ENCODE measurements at places on chromosomes 5 and 9. TPM values are rescaled to one million over a fixed set of nuclear protein-coding genes. Genes with fewer than 3 reads are reported as not detected.

DNA sequence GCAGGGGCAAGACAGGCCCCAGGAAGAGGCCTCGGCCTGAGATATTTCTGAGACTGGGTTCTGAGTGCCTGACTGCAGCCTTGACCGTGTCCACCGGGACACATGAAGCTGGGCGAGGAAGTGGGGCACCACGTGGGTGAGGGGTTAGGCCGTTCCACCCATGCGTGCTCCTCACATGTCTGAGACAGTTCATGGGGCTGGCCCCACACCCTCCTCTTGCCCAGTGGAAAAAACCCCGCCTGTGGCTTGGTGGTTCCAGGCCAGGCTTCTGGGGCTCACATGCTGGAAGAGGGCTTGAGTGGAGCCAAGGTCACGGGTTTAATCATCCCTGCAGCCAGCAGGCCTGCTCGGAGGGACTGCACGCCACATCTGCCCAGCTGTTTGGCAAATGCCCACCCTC is 11.4 kb downstream of the HMCN2 start:
- no peaks in the 10 kb centered on the region for H3K4me1 ChIP-seq
- H3K4me3 ChIP-seq, result no peak overlapping the region
- H3K27me3 ChIP-seq, result peaks cover 48% of the 10 kb centered on the region
- DNase-seq, result no peak
- no peaks in the 10 kb centered on the region for H3K36me3 ChIP-seq

DNA sequence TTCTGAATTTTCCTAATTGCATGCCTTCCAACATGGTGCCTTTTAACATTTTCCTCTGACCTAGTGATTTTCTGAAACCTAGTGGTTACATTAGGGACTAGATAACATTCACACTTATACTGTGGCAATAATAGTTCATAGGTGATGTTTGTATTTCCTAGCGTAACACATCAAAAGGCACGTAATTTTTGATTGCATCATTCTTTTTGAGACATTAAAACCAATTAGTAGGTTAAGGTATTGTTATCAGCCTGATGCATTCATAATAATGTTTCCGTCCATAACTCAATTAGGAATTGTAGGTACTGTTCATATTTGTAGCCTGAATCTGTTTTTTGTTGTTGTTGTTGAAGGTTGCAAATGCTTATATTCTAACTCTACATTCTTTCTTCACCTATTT is 192.4 kb downstream of the ANXA1 start:
- H3K27ac ChIP-seq, result no peak overlapping the region
- H3K27me3 ChIP-seq, result no peaks in the 10 kb centered on the region
- no peak overlapping the region for H3K4me3 ChIP-seq
- no peaks in the 10 kb centered on the region for H3K4me1 ChIP-seq
- DNase-seq, result no peak

GRCh38 chr5:179610109-179610902 is 13.2 kb downstream of the HNRNPH1 start:
- peaks cover 32% of the 10 kb centered on the region for H3K4me1 ChIP-seq
- H3K36me3 ChIP-seq, result peaks cover 88% of the 10 kb centered on the region
- no peaks in the 10 kb centered on the region for H3K27me3 ChIP-seq
- DNase-seq, result no peak

- no peaks in the 10 kb centered on the region for H3K4me1 ChIP-seq
- no peak overlapping the region for H3K27ac ChIP-seq
- peaks cover 23% of the 10 kb centered on the region for H3K27me3 ChIP-seq
Measured at GRCh38 chr5:116576053-116576713, 1.6 kb upstream of the SEMA6A start.

- no peaks in the 10 kb centered on the region for H3K27me3 ChIP-seq
- DNase-seq, result peak; percentile 84
- H3K4me3 ChIP-seq, result no peak overlapping the region
Measured at GRCh38 chr5:171953860-171954701, 52.4 kb downstream of the FBXW11 start.

DNA sequence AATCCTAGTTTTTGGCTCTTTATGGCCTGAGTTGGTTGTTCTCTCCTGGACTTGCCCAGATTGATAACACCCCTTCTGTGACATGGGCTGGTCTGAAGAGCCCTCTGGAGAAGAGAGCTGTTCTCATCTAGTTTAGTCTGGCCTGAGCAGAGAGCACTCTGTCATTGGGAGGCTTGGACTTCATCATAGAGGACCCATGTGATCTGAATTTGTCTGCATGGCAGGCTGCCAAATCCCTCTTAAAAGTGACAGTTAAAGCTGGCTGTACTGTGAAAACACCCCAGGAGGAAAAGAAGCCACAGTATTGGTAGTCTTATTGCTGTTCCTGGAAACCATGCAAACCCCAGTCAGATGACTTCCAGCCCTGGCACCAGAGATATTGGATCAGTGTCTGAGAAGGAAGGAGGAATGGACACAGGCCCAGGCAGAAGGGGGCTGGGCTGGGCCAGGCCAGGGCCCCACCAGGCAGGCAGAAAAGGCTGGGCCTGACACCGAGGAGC is 3.7 kb upstream of the WDR31 start:
- H3K36me3 ChIP-seq, result no peaks in the 10 kb centered on the region
- peaks cover 11% of the 10 kb centered on the region for H3K4me1 ChIP-seq
- peak overlapping the region; percentile 77 for H3K27ac ChIP-seq
- no peak overlapping the region for H3K4me3 ChIP-seq
- no peaks in the 10 kb centered on the region for H3K27me3 ChIP-seq

Gene CCL21
- total RNA-seq, result not detected

Gene IFNA13
- not detected for total RNA-seq

Gene SHISAL2B
- total RNA-seq, result not detected

GRCh38 chr5:179254638-179255271 is 90.5 kb downstream of the ADAMTS2 start:
- peaks cover 6% of the 10 kb centered on the region for H3K27me3 ChIP-seq
- H3K4me1 ChIP-seq, result no peaks in the 10 kb centered on the region
- no peak overlapping the region for H3K27ac ChIP-seq
- no peaks in the 10 kb centered on the region for H3K36me3 ChIP-seq
- DNase-seq, result no peak
- no peak overlapping the region for H3K4me3 ChIP-seq

Gene ANKRD20A1
- total RNA-seq, result 1.8 TPM

DNA sequence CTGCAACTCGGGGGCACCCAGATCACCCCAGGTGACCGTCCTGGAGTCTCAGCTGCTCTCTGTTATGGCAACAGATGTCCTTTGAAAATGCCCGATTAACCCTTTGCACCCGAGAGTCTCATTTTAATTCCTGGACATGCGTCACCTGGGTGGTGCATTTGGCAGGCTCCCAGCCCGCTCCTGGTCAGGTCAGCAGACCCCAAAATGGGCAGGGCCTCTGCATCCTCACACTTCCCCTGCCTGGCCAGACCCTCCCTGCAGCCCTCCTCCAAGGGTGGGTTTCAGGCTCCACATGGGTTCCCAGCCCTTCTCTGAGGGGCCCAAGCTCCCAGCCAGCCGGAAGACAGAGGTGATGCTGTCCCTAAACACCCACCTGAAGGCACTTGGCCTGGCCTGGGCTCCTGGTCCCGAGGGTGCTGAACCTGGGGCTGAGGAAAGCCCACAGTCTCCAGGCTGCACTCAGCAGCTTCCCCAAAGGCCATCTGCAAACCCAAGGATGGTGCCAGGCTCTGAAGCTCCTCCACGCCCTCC is 69.4 kb downstream of the PSMB7 start:
- peaks cover 48% of the 10 kb centered on the region for H3K36me3 ChIP-seq
- no peaks in the 10 kb centered on the region for H3K27me3 ChIP-seq
- no peak overlapping the region for H3K27ac ChIP-seq
- peaks cover 38% of the 10 kb centered on the region for H3K4me1 ChIP-seq
- H3K4me3 ChIP-seq, result no peak overlapping the region

Gene TICAM2
- total RNA-seq, result 2.1 TPM

- H3K4me3 ChIP-seq, result no peak overlapping the region
- no peak overlapping the region for H3K27ac ChIP-seq
- H3K36me3 ChIP-seq, result peaks cover 78% of the 10 kb centered on the region
- H3K27me3 ChIP-seq, result no peaks in the 10 kb centered on the region
- no peak for DNase-seq
- no peaks in the 10 kb centered on the region for H3K4me1 ChIP-seq
Measured at GRCh38 chr9:112112519-112112918, 62.6 kb downstream of the SUSD1 start.

GRCh38 chr5:143738417-143739401 is 73.3 kb upstream of the HMHB1 start:
- DNase-seq, result no peak
- no peak overlapping the region for H3K27ac ChIP-seq
- H3K4me1 ChIP-seq, result no peaks in the 10 kb centered on the region
- no peaks in the 10 kb centered on the region for H3K36me3 ChIP-seq
- H3K27me3 ChIP-seq, result no peaks in the 10 kb centered on the region

- no peaks in the 10 kb centered on the region for H3K27me3 ChIP-seq
- no peak overlapping the region for H3K27ac ChIP-seq
- no peak overlapping the region for H3K4me3 ChIP-seq
- no peaks in the 10 kb centered on the region for H3K36me3 ChIP-seq
- H3K4me1 ChIP-seq, result peaks cover 7% of the 10 kb centered on the region
- DNase-seq, result no peak
Measured at GRCh38 chr5:179055841-179056240, 4.3 kb upstream of the ZNF354C start.

Gene ZDHHC11
- 2.3 TPM for total RNA-seq

DNA sequence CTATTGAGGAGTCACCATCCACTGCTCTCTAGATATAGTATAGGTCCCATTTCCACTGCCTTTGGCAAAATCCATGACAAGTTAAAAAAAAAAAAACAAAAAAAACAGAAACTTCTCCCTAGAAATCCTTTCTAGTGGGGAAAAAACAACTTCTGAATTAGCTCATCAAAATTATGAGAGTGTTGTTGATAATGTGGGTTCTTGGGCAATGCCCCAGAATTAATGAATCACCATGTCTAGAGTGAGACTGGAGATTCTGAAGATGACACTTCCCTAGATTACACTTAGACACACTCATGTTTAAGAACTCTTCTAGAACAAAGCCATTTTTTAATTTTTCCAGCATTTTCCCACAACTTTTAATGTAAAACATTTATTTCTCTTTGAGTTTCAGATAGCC is 728.0 kb upstream of the C9orf72 start:
- no peak overlapping the region for H3K27ac ChIP-seq
- no peak for DNase-seq
- no peak overlapping the region for H3K4me3 ChIP-seq
- H3K27me3 ChIP-seq, result no peaks in the 10 kb centered on the region

Gene DMRT2
- total RNA-seq, result not detected

- no peaks in the 10 kb centered on the region for H3K27me3 ChIP-seq
- no peak overlapping the region for H3K27ac ChIP-seq
- no peak for DNase-seq
- no peaks in the 10 kb centered on the region for H3K36me3 ChIP-seq
- H3K4me1 ChIP-seq, result no peaks in the 10 kb centered on the region
Measured at GRCh38 chr9:81573415-81574321, 115.7 kb downstream of the TLE1 start.

DNA sequence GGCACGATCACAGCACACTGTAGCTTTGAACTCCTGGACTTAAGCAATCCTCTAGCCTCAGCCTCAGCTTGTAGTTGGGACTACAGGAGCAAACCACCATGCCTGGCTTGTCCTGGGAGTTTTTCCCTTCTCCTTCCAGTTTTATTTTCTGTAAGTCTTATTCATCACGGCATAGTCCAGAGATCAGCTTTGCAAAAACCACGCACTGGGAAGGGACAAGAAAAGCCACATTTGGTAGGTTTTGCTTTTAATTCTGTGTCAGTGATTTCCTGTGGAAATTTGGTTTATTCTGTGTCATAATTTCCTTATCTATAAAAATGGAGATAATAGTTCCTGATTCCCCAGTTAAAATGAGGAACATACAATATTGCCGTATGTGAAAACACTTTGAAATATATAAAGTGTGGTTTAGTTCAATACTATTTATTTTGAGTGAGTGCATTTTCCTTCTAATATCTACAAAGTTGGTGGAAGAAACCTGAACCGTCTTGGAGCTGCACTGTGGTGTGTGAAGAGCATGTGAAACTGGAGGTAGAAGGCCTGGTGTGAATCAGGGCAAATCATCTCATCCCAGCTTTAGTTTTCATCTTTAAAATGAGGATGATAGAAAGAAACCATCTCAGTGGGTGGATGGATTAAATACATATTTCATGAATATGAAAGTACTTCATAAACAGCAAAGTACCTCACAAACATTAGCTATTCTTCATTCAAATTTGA is 92.8 kb upstream of the ELL2 start:
- DNase-seq, result no peak
- H3K36me3 ChIP-seq, result no peaks in the 10 kb centered on the region
- no peaks in the 10 kb centered on the region for H3K4me1 ChIP-seq
- peaks cover 3% of the 10 kb centered on the region for H3K27me3 ChIP-seq
- H3K4me3 ChIP-seq, result no peak overlapping the region
- H3K27ac ChIP-seq, result no peak overlapping the region

DNA sequence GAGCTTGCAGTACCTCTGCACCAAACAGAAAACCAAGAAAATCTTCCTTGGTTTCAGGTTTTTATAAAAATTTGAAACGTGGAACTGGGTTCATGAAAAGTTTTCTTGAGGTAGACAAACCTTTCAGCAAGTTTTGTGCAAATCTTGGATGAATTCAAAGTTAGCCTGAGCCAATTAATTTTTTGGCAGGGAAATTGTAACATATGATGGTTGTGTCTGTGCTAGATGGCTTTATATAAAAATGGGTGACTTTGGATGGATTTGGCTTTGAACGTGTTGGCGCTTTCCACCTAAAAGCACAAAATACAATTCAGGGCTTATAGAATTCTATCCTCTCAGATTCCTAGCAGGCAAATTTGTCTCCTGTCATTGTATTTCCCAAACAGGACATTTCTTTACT is 524.4 kb downstream of the CAAP1 start:
- H3K4me3 ChIP-seq, result no peak overlapping the region
- no peak for DNase-seq
- H3K27ac ChIP-seq, result no peak overlapping the region
- H3K36me3 ChIP-seq, result no peaks in the 10 kb centered on the region
- no peaks in the 10 kb centered on the region for H3K4me1 ChIP-seq
- H3K27me3 ChIP-seq, result no peaks in the 10 kb centered on the region

Gene CATSPER3
- 0.34 TPM for total RNA-seq

GRCh38 chr5:58348996-58349728 is 110.7 kb downstream of the PLK2 start:
- no peak overlapping the region for H3K27ac ChIP-seq
- H3K36me3 ChIP-seq, result no peaks in the 10 kb centered on the region
- no peaks in the 10 kb centered on the region for H3K27me3 ChIP-seq
- no peak for DNase-seq
- H3K4me3 ChIP-seq, result no peak overlapping the region

Gene MEGF10
- total RNA-seq, result not detected

- H3K36me3 ChIP-seq, result peaks cover 4% of the 10 kb centered on the region
- DNase-seq, result peak; percentile 75
- peaks cover 15% of the 10 kb centered on the region for H3K4me1 ChIP-seq
- no peaks in the 10 kb centered on the region for H3K27me3 ChIP-seq
Measured at GRCh38 chr9:38008168-38009034, 60.6 kb downstream of the SHB start.

GRCh38 chr5:130762031-130762430 is 403.0 kb downstream of the HINT1 start:
- H3K27me3 ChIP-seq, result no peaks in the 10 kb centered on the region
- no peak overlapping the region for H3K27ac ChIP-seq
- DNase-seq, result no peak
- H3K36me3 ChIP-seq, result no peaks in the 10 kb centered on the region
- no peak overlapping the region for H3K4me3 ChIP-seq

Gene PCDHGB2
- total RNA-seq, result 0.36 TPM

- H3K4me1 ChIP-seq, result no peaks in the 10 kb centered on the region
- H3K4me3 ChIP-seq, result no peak overlapping the region
- H3K27ac ChIP-seq, result no peak overlapping the region
Measured at GRCh38 chr5:159804121-159804520, 112.2 kb upstream of the ADRA1B start.

- no peaks in the 10 kb centered on the region for H3K4me1 ChIP-seq
- no peak overlapping the region for H3K27ac ChIP-seq
- H3K36me3 ChIP-seq, result no peaks in the 10 kb centered on the region
- DNase-seq, result no peak
- no peak overlapping the region for H3K4me3 ChIP-seq
Measured at GRCh38 chr5:140075371-140075770, 32.3 kb upstream of the NRG2 start.

All from K562 (cell line).